ENCODE measurements at places on chromosomes 6 and 20.
A peak's percentile ranks its signal among the peaks of the same experiment; 100 is the strongest.

GRCh38 chr6:106118835-106119431 lies 32.8 kb downstream of the PRDM1 start:
- DNase-seq = no peak

DNA sequence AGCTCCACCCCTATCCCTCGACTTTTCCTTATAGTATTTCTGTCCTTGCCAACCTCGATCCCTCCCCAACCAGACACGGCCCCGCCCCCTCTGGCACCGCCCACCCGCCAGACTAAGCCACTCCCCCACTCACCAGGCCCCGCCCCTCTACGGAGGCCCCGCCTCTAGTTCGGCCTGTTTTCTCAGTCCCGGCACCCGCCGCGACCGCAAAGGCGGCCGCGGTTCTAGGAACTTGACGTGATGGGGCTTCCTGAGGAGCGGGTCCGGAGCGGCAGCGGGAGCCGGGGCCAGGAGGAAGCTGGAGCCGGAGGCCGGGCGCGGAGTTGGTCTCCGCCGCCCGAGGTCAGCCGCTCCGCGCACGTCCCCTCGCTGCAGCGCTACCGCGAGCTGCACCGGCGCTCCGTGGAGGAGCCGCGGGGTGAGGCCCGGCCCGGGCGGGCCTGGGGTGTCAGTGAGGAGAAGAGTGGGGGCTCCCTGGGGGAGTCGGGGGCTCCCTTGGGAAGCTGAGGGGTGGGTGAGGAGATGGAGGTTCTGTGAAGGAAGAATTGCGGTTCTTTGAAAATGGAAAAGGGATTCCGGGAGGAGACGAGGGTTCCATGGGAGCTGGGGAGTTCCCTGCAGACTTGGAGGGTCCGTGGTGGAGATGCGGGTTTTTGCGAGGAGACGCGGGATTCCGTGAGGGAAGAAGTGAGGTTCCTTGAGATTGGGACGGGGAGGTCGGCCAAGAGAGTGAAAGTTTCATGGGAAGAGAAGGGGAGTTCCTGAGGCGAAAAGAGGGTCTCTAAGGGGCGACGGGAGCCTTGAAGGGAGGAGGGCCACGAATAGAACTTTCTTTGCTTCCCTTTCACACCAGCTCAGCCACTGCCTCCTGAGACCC lies at the start of gene ACSS2:
Gene ACSS2 (plus strand): TSS at position 207 of the 877 bp plus-strand sequence. CDS start 34 bp downstream, at position 241.
- DNase-seq = peak; percentile 93

- no peak for DNase-seq
Measured at GRCh38 chr6:89217299-89217910, at the start of gene GABRR1. Gene GABRR1, minus strand, starts transcription at chr6:89217358. Its CDS starts 36 bp downstream, at chr6:89217322.

- DNase-seq = no peak
Measured at GRCh38 chr6:159577564-159577963, 115.5 kb downstream of the SOD2 start.

DNA sequence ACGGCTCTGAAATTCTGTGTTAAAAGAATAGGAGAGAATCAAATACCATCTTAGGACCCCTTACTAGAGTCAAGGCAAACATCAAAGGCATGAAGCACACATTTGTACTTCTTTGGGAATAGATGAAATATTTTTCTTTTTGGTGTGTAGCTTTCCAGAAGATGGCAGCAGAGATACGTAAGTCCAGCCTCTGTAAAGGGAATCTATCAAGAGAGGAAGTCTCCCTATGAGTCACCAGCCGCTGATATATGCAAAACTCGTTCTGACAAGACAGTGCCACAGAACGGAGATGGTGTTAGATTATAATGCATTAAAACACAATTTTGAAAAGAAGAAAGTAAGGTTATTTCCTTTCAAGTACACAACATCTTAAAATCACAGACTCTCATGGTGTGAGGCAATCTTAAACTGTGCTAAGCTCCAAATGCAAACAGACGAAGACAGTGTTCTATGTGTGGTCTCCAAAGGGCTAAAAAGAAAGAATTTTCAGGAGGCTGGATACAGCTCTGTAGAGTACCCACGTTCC lies 120.0 kb upstream of the AGPAT4 start:
- DNase-seq = no peak

GRCh38 chr20:12067686-12068085 lies 150.0 kb downstream of the BTBD3 start:
- DNase-seq = no peak

DNA sequence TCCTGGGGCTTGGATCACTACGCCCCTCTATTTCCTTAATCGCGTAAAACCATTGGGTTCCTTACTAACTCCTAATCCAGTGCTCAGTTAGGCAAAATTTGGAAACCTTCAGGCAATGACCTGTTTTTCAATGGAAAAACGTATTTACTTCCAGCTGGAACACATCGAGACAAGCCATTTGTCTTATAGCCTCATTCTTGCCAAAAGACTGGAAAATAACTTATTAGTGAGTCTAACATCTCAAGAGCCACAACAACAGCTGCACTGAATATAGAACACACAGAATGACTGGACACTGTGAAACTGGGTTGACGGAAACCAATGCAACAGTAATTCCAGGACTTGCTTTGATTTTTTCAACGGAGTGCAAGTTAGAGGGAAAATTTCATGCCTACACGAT lies 125.2 kb upstream of the MAP3K7 start:
- no peak for DNase-seq

- DNase-seq = no peak
Measured at GRCh38 chr6:7260291-7261031, 52.5 kb downstream of the SSR1 start.

DNA sequence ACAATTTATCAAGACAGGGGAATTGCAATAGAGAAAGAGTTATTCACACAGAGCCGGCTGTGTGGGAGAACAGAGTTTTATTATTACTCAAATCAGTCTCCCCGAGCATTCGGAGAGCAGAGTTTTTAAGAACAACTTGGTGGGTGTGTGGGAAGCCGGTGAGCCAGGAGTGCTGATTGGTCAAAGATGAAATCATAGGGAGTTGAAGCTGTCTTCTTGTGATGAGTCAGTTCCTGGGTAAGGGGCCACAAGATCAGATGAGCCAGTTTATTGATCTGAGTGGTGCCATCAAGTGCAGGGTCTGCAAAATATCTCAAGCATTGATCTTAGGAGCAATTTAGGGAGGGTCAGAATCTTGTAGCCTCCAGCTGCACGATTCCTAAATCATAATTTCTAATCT lies 50.0 kb upstream of the ECI2 start:
- no peak for DNase-seq

GRCh38 chr6:153790048-153790447 lies 249.0 kb upstream of the OPRM1 start:
- DNase-seq = no peak

- no peak for DNase-seq
Measured at GRCh38 chr6:150182460-150183078, 39.7 kb downstream of the PPP1R14C start.

All from AG09309 (cell line).